ENCODE measurements at places on chromosomes 4 and X.

- no peaks in the 10 kb centered on the region for H3K4me1 ChIP-seq
- H3K4me3 ChIP-seq, result no peak overlapping the region
- H3K36me3 ChIP-seq, result no peaks in the 10 kb centered on the region
Measured at GRCh38 chrX:31099536-31100090, 27.8 kb upstream of the FTHL17 start.

GRCh38 chr4:152309418-152309817 lies 226.5 kb downstream of the FBXW7 start:
- DNase-seq, result no peak
- H3K4me3 ChIP-seq, result no peak overlapping the region
- H3K27me3 ChIP-seq, result no peaks in the 10 kb centered on the region
- no peaks in the 10 kb centered on the region for H3K36me3 ChIP-seq
- H3K27ac ChIP-seq, result no peak overlapping the region

- H3K27ac ChIP-seq, result peak overlapping the region; percentile 12
- no peak for DNase-seq
- no peaks in the 10 kb centered on the region for H3K36me3 ChIP-seq
- H3K4me3 ChIP-seq, result no peak overlapping the region
- no peaks in the 10 kb centered on the region for H3K27me3 ChIP-seq
- peaks cover 15% of the 10 kb centered on the region for H3K4me1 ChIP-seq
Measured at GRCh38 chr4:145279122-145279960, 99.0 kb upstream of the OTUD4 start.

GRCh38 chr4:140523370-140523856 lies 555 bp upstream of the ELMOD2 start:
- H3K4me1 ChIP-seq, result peaks cover 26% of the 10 kb centered on the region
- peak overlapping the region; percentile 86 for H3K4me3 ChIP-seq
- peak overlapping the region; percentile 95 for H3K27ac ChIP-seq
- DNase-seq, result no peak

DNA sequence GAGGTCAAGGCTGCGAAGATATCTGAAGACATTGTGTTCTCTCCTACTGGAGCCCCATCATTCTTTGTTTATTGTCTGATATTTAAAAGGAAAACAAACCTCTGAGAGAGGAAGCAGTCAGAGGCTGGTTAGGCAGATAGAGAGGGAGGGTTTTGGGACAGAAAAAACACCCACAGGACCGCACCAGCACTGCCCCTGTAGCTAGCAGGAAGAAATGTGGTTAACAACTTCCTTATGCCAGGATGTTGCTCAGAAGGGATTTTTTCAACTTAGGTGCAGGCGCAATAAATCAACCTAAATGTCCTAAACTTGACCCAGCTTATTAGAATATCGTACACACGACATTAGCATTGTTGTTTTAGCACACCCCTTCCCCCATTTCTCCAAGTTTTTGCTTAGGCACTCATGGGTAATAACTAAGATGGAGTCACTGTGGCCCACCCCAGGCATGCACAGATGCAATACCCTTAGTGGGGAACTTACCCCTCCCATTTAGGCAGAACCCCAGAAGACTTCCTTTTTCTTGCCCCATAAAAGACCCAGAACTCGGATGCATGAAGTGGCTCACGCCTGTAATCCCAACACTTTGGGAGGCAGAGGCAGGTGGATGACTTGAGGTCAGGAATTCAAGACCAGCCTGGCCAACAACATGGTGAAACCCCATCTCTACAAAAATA lies 2.8 kb upstream of the ZNF718 start:
- peaks cover 7% of the 10 kb centered on the region for H3K36me3 ChIP-seq
- DNase-seq, result no peak
- no peak overlapping the region for H3K4me3 ChIP-seq

GRCh38 chr4:150982557-150983233 lies 32.4 kb downstream of the LRBA start:
- peaks cover 27% of the 10 kb centered on the region for H3K36me3 ChIP-seq
- H3K4me3 ChIP-seq, result no peak overlapping the region
- no peaks in the 10 kb centered on the region for H3K4me1 ChIP-seq
- H3K27ac ChIP-seq, result no peak overlapping the region
- no peaks in the 10 kb centered on the region for H3K27me3 ChIP-seq

DNA sequence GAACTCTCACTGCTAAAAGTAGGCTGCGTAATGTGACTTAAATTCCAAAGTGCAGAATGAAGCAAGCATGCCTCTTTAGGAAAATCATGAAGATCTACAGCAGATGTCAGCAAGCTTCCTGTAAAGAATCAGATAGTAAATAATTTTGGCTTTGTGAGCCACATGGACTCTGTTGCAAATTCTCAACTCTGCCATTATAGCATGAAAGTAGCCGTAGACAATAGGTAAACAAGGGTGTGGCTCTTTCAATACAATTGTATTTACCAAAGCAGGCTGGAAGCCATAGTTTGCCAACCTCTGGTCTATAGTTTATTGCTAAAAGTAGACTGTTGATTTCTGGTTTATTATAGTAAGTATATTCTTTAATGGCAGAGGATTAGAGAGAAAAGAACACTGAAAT lies 80.3 kb upstream of the FAM9B start:
- H3K27me3 ChIP-seq, result peaks cover 2% of the 10 kb centered on the region
- H3K36me3 ChIP-seq, result no peaks in the 10 kb centered on the region
- no peak overlapping the region for H3K4me3 ChIP-seq
- H3K27ac ChIP-seq, result no peak overlapping the region
- H3K4me1 ChIP-seq, result no peaks in the 10 kb centered on the region

DNA sequence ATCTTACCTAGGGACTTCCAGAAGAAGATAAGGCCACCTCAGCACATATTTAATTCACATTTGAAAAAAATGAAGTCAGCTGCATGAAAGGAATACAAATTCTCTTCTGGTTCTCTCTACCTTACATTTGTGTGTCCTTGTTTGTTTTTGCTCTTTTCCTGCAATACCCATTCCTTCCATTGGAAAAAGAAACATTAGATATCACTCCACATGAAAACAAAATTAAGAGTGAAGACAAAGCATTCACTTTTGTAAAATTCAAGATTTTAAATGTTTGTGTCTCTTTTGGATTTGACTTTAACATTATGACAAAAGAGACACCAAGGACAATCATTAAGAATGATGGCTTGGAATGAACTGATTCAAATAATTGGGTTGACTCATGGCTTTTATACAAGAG lies 1351.8 kb downstream of the FSTL5 start:
- no peaks in the 10 kb centered on the region for H3K36me3 ChIP-seq
- H3K4me3 ChIP-seq, result no peak overlapping the region
- no peak for DNase-seq
- H3K27me3 ChIP-seq, result no peaks in the 10 kb centered on the region
- H3K27ac ChIP-seq, result no peak overlapping the region
- H3K4me1 ChIP-seq, result no peaks in the 10 kb centered on the region

GRCh38 chr4:17323554-17324385 lies 188.1 kb downstream of the QDPR start:
- no peak overlapping the region for H3K4me3 ChIP-seq
- H3K27me3 ChIP-seq, result peaks cover 11% of the 10 kb centered on the region
- no peak overlapping the region for H3K27ac ChIP-seq
- no peak for DNase-seq
- peaks cover 10% of the 10 kb centered on the region for H3K4me1 ChIP-seq
